ENCODE measurements at places on chromosomes 1 and 21. TPM values are rescaled to one million over a fixed set of nuclear protein-coding genes. Genes with fewer than 3 reads are reported as not detected.

DNA sequence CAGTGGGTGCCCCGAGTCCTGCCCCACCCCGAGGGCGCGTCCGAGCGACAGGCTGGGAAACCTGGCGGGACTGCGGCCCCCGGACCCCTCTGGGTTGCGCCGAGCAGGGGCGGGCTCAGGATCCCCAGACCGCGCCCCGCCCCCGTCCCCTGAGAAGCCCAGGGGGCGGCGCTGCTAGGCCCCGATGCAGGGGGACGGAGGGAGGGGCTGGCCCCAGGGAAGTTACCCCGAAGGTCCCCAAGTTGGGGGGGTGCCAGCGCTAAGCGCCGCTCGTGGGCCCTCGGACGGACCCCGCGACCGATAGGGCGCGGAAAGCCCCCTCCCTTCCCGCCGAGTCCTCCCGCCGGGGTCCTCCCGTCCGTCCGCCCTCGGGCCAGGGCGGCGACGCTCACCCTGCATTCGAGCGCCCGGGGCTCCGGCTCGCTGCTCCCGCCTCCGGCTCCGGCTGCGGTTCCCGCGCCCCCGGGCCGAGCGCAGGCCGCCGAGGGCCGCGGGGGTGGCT is 414 bp downstream of the GPR153 start:
- no peak for DNase-seq

The GPR157 gene
- 49.4 TPM for total RNA-seq

DNA sequence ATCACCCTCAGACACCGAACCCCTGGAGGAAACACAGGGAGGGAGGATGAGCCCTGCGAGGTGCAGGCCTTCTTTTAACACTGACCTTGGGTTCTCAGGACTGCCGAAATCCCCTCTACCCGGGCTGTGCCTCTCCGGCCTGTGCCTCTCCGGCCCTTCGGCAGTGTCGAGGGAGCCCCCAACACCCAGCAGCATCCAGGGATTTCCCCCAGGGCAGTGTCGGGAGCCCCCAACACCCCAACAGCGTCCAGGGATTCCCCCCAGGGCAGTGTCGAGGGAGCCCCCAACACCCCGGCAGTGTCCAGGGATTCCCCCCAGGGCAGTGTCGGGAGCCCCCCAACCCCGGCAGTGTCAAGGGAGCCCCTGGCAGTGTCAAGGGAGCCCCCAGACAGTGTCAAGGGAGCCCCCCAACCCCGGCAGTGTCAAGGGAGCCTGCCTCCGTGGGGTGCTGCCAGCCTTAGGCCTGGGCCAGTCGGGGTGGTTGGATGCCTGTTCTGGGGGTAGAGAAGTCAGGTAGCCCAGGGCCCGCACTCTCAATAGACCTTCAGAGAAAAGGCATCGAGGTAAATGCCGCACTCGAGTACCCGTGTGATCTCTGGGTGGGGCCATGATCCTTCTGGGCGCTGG is 57.5 kb downstream of the PRKCZ start:
- peak; percentile 15 for DNase-seq

DNA sequence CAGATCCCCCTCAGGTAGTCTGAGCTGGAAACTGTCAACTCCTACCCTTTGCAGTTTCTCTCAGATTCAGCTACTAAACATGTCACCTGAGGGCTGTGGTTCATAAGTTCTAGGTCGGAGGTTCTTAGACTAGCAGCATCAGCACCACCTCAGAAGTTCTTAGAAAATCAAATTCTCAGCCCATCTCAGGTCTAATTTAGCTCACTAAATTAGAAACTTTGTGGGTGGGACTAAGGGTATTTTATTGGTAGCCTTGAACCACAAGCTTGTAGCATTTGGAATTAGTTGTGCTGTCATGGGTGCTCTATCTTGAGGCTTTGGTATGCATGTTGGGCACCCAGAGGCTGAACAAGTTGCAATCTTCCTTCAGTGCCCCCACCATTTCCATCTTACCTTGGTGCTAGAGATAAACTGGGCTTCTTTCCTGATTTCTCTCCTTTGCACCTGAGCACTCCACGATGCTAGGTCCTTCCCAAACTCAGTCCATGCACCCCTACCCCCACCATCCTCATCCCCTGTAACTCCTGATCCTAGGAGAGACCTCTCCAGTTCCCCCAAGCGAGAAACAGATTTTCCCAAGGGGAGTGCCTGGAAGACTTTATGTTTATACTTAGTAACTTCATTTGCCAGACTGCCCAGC is 54.2 kb downstream of the S1PR1 start:
- DNase-seq = no peak

GRCh38 chr1:68319907-68320306 is 87.6 kb upstream of the WLS start:
- DNase-seq = no peak

DNA sequence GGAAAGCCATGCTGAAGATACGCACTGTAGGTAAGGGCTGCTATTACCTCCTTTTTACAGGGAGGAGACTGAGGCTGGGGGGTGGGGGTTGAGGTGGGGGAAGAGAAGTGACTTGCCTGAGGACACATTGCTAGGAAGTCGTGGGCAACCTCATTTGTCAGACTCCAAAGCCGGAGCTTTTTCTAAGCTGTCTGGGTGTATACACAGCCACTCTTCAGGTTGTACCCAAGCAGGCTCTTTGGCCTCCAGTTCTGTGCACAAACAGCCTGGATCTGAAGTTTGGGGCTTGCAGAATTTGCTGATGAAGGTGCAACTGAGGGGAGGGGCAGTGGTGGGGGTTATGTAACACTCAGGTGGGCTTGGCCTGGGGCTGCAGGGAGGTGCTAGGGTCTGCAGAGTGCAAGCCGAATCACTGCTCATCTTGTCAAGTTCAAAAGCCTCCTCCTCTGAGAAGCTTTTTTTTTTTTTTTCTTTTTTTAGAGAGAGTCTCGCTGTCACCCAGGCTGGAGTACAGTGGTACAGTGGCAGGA is 16.9 kb downstream of the TINAGL1 start:
- DNase-seq = no peak

GRCh38 chr1:221751226-221751887 is 9.5 kb upstream of the DUSP10 start:
- no peak for DNase-seq

The SLC44A5 gene
- 0.62 TPM for total RNA-seq

GRCh38 chr1:38101037-38101785 is 54.6 kb upstream of the POU3F1 start:
- DNase-seq = no peak

DNA sequence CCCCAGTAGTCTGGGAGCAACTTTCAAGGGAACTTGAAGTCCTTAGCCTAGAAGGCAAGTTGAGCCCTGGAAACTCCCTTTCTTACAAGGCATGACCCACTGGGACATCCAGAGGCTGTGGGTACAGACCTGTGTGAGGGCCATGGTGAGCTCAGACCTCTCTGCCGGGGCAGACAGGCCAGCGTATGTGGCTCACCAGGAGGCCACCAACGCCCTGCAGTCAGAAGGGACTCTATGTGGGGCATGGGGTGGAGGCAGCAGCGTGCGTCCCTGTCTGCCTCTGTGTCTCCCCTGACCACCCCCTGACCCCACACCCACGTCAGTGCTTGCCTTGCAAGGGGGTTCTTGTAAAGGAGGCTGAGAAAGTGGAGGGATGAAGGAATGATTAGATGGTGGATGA is 10.8 kb downstream of the COQ8A start:
- no peak for DNase-seq

GRCh38 chr1:206859082-206859521 is 6.3 kb upstream of the IL20 start:
- DNase-seq = no peak

DNA sequence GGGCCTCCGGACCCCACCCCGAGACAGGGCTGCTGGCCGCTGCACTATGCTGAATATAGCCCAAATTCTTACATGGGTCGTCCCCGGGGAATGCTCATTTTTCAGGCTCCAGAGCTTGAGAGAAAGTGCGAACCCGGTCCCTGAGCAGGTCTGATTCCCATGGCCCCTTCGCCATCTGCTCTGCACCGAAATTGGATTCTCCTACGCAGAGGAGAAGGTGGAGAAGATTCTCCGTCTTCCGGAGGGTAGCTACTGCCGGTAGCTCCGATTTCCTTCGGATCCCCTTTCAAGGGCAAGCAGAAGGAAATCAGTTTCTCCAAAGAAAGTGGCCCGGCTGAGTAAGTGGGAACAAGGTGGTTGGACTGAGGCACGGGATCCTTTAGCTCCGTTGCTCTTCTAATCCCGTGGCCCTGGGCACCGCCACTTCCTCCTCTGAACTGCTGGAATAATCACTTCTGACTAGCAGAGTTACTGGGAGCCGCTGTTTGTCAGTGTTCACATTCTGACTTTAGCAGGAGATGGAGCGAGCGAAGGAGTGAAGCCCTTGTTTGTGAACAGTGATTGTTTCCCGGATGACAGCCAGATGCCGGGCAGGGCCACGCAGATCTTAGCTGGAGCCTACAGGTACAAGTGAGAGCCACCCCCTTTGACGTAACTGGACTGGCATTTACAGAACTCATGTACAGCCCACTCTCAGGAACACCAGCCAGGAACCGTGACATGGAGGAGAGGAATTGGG is 1.1 kb upstream of the ZNF496 start:
- DNase-seq = peak; percentile 64

GRCh38 chr1:78640462-78640861 is 9.2 kb upstream of the IFI44 start:
- DNase-seq = no peak

The SLAMF9 gene
- total RNA-seq = not detected

GRCh38 chr21:45123440-45123839 is 49.1 kb downstream of the ADARB1 start:
- no peak for DNase-seq

GRCh38 chr1:46675549-46676314 is 4.1 kb downstream of the TEX38 start:
- no peak for DNase-seq

- peak; percentile 59 for DNase-seq
Observed at GRCh38 chr1:61083013-61083806, 849 bp downstream of the NFIA start.

DNA sequence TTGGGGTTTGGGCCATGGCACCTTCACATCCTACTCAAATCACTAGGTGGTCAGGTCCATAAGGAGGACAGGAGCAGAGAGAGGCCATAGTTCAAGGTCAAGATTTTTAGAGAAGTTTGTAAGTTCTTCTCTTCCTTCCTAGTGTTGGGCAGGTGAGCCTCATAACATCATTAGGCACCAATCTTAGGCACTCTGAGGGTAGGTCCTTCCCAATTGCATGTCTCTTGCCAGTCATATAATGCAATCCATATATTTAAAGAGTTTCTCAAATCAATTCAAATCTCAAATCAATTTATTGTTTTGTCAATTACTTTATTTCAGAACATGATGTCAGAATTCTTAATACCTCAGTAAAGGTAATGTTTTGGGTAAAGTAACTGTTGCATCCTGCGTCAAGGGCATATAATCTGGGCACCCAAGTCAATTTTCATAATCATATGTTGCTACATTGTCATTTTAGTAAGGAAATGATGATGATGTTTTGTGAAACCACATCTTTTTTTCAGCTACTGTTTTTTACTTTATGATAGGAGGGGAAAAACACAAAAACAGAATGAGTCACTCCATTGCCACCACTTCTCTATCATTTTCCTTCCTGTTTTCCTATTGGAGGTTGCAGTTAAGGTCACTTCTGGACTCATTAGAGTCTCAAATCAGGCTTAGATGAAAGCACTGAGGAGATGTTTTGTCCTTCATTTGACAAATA is 122.7 kb downstream of the UCHL5 start:
- DNase-seq = no peak

GRCh38 chr1:244603498-244603897 is 49.4 kb upstream of the DESI2 start:
- no peak for DNase-seq

DNA sequence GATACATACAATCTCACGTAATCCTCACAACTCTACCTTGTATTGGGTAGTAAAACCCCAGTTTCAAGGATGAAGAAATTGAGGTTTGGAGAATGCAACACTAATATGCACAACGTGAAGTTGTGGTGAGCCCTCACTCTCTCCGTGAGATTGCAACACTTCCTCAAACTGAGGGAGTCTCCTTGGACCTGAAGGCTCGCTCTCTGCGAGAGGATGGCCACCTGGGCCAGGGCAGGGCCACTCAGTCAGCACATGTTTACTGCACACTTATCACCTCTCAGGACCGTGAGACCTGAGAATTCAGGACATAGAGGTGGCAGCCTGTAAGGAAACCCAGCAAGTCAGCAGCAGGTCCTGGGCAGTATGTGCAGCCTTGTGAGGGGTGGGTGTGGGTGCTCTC is 8.7 kb downstream of the SH3BP5L start:
- no peak for DNase-seq

The FMO5 gene
- total RNA-seq = 8.5 TPM

DNA sequence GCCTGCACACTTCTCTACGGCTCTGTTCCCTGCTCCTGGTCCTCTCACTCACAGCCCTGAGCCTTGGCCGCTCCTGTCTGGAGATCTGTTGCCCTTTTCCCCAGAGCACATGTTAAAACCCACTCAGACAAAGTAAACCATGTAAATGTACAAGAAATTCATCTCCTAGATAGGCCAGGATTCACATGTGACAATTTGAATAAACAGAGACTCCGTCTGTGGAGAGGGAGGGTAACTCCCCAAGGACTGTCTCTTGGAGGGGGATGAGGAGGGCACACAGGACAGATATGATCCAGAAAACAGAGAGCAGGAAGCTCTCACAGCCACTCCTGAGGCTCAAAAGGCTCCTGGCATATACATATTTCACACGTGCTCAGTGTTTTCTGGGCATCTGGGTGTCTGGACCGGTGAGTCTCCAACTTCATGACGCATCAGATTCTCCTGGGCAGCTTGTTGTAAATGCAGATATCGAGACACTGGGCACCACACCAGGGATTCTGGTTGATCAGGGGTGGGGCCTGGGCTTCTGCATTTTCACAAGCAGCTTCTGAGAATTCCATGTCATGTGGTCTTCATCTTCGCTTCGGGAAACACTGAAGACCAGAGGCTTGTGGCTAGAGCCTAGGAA is 6.4 kb upstream of the KAZN start:
- no peak for DNase-seq

GRCh38 chr21:41781050-41781410 is 14.2 kb upstream of the RIPK4 start:
- DNase-seq = no peak

- DNase-seq = no peak
Observed at GRCh38 chr1:207070811-207071210, 17.7 kb downstream of the PFKFB2 start.

DNA sequence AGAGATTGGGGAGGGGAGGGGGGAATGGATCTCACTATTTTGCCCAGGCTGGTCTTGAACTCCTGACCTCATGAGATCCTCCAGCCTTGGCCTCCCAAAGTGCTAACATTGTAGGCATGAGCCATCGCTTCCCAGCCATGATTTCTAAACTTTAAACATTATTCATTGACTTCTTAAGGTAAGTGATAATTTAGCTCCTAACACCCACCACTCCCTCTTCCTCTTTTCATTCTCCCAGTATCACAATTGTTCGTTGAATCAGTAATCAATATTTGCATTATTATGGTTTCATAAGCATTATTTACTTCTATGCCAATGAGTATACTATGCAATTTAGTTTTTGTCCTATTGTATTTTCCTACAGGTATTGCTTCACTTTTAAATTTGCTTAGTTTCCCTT is 33.6 kb upstream of the SFPQ start:
- no peak for DNase-seq

DNA sequence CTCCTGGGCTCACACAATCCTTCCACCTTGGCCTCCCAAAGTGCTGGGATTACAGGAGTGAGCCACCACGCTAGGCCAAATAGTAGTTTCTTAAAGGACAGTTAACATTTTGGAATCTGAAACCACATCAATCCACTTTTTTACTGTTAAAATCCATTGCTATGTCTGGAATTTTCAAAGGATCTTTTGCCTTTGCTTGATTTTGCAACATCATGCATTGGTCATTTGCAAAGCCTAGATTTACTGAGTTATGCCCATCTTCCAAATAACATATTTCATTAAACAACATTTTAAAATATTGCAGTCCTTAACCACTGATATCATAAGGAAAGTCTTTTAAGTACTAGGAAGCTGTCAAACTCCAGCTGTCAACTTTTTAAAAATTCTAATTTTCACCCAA is 3.3 kb downstream of the POGZ start:
- DNase-seq = no peak

- DNase-seq = no peak
Observed at GRCh38 chr1:65512967-65513780, 92.7 kb downstream of the LEPR start.
